ENCODE measurements at places on chromosomes 5 and 9. TPM values are rescaled to one million over a fixed set of nuclear protein-coding genes. Genes with fewer than 3 reads are reported as not detected.

GRCh38 chr9:138060881-138061280 lies 183.3 kb downstream of the CACNA1B start:
- no peak for DNase-seq

The MATR3 gene
- 162 TPM for total RNA-seq

The MED7 gene
- 9.4 TPM for total RNA-seq

DNA sequence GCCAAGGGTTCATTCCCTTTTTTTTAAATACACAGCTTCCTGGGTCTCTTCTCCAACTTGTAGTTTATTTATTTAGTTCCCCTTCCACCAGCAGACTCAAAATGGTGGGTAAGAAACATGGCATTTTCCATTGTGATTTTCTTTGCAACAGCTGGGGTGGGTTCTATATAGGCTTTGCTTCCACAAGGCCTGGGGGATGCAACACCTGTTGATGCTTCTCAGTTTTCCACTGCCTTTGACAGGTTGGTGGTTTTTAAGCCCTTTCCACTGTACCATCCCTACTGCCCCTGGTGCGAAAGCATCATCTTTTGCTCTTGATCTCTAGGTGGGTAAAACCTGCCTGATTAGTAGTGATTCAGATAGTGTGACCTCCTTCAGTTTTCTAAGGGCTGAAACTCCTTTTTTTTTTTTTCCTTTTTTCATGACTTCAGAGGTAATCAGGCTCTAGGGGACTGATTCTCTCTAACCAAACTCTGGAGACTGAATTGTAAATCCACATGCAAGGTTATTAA lies 8.5 kb downstream of the KDM3B start:
- no peak for DNase-seq

The GPR150 gene
- total RNA-seq, result 0.10 TPM

DNA sequence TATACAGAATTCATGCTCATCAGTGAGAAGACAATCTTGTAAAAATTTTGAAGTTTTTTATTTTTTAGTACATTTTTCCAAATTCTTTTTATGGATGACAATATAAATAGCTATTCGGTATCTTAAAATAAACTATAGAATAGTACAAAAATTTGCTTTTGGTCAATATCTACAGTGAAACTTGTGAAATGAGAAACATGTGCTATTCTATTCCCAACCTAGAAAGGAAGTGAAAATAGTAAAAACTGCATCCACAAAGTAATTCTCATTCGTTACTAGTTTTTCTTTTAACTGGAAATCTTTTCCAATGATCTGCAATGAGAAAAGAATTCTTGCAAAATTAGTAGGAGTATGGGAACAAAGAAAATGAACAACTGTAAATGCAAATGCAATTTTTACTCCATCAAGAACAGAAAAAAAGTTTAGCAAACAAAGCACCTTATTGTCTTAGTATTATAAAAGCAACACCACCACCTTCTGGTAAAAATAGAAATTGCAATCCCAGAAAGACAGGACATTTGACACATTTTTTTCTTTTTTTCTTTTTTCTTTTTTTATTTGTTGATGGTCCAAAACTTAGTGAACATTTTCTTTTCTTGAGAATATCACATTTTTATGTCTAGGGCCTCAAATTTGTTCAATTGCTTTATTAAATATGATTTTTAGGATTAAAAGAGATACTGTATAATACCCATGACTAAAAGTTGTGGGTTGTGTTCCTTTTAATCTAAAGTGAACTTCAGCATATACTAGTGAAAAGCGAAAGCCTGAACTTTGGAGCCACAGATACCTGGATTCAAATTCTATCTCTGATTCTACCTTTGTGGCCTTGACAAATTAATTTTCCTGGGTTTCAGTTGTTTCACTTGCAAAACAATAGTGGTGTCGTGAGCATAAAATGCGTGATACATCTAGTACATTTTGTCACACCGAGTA lies 72.3 kb downstream of the SLCO4C1 start:
- DNase-seq, result no peak

DNA sequence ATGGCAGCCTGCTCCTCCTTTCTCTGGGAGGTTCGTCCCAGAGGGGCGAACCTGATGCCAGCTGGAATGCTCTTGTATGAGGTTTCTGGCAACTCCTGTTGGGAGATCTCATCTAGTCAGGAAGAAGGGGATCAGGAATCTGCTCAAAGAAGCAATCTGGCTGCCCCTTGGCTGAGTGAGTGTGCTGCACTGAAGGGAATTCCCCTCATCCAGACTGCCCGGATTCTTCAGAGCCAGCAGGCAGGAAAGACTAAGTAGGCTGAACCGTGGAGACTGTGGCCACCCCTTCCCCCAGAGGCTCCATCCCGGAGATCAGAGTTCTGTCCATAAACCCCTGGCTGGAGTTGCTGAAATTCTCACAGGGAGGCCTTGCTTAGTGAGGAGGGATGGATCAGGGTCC lies 476.0 kb downstream of the CSNK1G3 start:
- no peak for DNase-seq

DNA sequence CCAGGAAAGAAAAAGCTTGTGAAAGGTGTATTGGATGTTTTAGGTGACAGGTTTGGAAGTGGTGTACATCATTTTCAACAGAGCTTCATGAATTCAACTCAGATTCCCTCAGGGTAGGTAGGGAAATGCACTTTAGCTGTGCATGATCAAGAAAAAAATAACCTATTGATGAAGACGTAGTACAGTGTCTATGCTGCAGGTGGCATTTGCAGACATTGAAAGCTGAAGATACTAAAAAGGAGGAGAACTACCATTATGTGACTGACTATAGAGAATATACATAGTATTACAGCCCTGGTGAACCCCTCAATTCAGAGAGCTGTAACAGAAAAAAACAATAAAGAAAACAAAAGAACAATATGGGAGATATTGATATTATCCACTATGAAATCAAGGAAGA lies 2344.7 kb upstream of the ACO1 start:
- no peak for DNase-seq

GRCh38 chr5:38319491-38319890 lies 61.1 kb downstream of the EGFLAM start:
- DNase-seq, result no peak

- no peak for DNase-seq
These were observed 618.8 kb upstream of the KLF4 start for GRCh38 chr9:108108280-108108851.

The SLC25A25 gene
- 29.8 TPM for total RNA-seq

The PCDHA9 gene
- 0.03 TPM for total RNA-seq

GRCh38 chr9:108666240-108666784 lies 189.5 kb downstream of the ACTL7B start:
- no peak for DNase-seq

- no peak for DNase-seq
These were observed 6.0 kb upstream of the ESM1 start for GRCh38 chr5:54991416-54991815.

GRCh38 chr9:95772320-95773052 lies 103.0 kb upstream of the ERCC6L2 start:
- DNase-seq, result peak; percentile 45

The SELENOP gene
- 416 TPM for total RNA-seq

GRCh38 chr5:149731617-149732323 lies 1.7 kb downstream of the PPARGC1B start:
- DNase-seq, result peak; percentile 88

DNA sequence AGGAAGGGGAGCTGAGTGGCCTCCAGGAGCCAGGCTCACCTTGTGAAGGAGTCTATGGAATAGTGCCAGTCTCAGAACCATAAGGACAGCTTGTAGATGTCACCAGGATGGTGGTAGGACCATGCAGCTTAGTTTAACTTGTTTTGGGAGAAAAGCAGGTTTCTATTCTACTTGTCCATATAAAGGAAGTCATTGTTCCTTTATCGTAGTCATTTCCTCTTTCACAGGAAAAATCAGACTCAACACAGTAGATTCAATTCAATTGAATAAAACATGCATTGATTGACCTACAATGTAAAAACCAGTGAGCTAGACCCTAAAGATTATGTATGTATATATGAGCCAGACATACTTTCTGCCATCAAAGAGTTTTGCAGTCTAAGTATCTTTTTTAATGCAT lies 53.3 kb downstream of the MEGF10 start:
- no peak for DNase-seq

DNA sequence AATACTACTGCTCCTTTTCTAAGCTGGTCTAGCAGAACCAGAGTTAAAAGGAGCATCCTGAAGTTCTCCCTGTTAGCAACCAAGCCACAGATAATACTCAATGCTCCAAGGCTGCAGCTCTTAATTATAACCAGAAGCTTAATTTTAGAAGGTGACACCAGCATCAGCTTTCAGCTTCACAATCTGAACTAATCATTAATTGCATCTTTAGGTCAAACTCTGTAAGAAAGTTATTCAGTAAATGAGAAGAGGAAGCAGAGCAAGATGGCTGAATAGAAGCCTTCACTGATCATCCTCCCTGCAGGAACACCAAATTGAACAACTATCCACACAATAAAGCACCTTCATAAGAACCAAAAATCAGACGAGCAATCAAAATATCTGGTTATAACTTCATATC lies 38.5 kb downstream of the APBA1 start:
- DNase-seq, result no peak

- DNase-seq, result no peak
These were observed 44.7 kb downstream of the DIAPH1 start for GRCh38 chr5:141574122-141574510.

- DNase-seq, result no peak
These were observed 7.4 kb downstream of the OTULINL start for GRCh38 chr5:14588758-14589543.

GRCh38 chr9:75907329-75907728 lies 16.9 kb downstream of the PCSK5 start:
- DNase-seq, result no peak

DNA sequence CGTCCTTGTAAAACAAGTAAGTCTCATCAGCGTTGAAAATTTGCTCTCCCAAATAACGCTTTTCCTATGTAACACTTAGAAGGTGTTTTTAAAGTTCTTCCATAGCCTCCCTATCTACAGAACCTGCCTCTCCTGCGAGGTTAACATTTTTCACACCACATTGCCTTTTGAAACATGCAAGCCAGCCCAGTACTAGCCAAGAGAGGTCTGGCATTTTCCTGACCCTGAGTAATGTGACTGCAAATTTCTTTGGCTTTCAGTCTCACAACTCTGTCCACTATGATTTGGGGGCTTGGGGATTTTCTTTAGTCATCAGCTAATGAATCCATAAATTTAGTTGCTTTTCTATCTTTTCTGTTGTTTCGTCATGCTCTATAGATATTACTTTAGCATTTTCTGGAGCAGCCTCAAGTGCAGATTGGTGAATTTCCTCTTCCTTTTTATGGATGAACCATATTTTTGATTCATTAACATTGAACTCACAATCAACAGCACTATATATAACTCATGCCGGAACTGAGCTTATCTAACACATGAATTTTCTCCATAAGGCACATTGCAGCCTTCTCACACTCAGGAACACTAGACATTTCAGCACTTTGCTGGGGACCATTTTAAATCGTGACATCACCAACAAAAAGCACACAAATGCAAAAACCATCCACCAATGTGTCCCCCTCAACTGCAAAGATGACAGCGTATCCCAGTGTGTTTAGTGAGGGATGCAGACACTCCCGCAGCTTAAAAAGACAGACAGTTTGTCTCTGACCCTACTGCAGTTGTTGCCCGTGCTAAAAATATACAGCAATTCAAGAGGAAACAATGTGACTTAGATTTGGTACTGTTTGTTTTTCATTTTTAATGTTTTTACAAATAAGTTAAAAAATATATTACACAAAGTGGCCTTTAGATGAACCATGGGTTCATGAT lies 77.2 kb upstream of the SPATA31C2 start:
- DNase-seq, result no peak

DNA sequence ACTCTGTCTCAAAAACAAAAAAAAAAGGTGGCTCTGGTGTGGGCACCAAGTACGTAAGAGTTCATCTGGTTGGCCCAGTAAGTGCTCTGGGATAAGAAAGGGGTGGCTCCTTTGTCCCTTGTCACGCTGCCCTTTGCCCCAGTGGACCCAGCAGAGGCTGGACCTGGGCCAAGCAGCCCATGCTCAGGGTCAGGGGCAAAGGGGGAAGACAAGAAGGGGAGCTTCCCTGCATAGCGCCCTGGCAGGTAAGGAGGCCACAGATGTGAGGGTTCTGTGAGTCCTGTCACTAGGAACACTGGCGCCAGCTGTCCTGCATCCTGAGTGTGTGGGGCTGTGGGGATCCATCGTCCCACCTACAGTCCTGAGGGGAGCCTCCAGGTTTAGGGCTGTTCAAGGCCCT lies 65.3 kb downstream of the GADD45G start:
- no peak for DNase-seq

- DNase-seq, result no peak
These were observed 109.3 kb upstream of the DHFR start for GRCh38 chr5:80763873-80764647.

GRCh38 chr9:130453487-130453886 lies 8.7 kb downstream of the ASS1 start:
- DNase-seq, result peak; percentile 75

DNA sequence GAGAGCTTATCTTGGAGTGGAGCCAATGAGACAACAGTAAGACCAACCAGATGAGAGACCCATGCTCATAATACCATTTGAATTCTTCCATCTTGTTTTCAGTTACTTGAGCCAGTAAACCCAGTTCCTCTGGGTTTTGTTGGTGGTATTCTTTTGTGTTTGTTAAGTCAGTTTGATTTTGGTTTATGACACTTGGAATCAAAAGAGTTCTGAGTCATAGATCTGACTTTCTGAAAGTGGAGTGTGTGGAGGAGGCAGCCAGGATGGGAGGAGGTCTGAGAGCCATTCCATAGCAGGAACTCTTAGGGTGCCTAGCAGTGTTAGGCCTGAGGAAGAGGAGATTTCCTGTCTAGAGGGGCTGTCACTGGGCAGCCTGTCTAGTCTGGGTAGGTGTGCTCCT lies 24.6 kb upstream of the PANK3 start:
- no peak for DNase-seq

DNA sequence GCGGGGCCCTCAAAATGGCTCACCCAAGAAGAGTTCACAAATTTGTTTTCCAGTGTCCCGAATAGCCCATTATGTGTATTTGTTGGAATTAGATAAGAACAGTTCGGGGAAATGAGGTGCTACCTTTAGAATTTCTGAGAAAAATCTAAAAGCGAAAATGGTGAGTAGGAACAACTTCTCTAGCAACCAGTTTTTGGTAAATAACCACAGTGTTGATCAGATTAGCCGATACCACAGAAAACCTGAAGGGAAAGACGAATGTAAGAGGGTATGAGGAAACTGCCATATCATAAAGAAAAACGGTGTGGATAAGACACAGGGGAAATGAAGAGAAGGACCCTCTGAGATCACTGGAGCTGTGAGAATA lies 31.0 kb downstream of the ADAM19 start:
- DNase-seq, result no peak

DNA sequence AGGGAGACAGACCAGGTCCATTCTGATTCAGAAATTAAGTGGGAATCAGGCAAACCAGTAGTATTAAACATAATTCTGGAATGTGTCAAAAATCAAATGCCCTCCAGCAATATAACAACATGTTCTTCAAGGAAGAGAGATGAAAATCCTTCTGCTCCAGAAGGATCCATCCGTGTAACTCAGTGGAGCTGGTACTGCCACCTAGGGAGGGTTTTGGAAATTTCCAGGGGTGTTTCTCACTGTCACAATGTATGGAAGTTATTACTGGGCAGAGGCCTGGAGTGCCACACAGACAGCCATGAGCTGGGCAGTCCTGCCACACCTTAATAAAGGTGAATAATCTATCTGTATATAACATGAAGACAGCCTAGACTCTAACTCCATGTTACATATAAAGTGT lies 87.5 kb downstream of the TTLL11 start:
- DNase-seq, result no peak

- DNase-seq, result no peak
These were observed 536.1 kb downstream of the CAAP1 start for GRCh38 chr9:26356491-26356890.

GRCh38 chr9:114007991-114008666 lies 70.0 kb downstream of the AMBP start:
- DNase-seq, result peak; percentile 12

- no peak for DNase-seq
These were observed 2062.2 kb upstream of the CDH6 start for GRCh38 chr5:29131285-29131684.

The DUSP1 gene
- 228 TPM for total RNA-seq

Data from left cardiac atrium (tissue), 4 donors.